ENCODE measurements at places on chromosomes 1 and 21.

DNA sequence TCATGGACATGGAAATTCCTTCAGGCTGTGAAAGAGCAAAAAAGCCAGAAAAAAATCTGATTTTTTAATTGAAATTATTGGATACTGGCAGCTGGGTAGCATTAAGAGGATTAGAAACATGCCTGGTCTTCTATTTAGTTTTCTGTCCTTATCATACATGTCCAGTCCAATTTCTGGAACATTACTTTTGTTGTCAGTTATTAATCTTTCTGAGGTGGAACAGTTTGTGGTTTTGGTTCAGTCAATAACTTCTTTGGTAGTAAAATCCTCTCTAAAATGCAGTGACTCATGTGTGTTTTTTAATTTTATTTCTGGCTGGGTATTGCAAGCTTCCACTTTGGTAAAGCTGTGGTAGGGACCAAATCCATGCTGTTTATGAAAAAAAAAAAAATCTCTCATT lies 687.0 kb upstream of the ADGRL2 start:
- no peak for DNase-seq

DNA sequence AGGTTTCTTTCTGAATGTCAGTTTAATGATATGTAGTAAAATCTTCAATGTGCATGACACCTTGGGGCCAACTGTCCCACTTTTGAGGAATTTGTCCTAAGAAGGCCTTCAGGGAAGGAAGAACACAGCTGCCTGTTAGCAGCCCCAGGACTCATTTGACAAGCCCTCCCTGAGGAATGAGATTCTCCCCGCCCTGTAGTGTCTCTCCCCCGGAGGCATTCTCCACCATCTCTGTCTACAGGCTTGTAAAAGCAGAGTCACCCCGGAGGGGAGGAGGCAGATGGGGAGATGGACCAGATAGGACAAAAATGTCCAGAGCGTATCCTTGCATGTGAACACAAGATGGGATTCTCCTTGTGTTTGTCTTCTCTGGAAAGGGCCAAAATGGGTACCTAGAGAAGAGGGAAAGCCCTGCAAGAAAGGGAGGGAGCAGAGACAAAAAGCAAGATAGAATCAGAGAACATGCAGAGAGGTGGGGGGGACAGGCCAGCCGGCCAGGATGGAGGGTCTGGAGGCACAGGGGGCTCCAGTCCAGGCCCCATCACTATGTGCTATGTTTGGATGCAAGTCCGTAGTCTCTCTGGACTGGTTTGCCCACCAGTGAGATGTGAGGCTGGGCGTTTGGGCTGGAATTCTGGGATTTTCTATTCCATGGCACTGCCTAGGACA lies 12.0 kb upstream of the WNT3A start:
- DNase-seq, result no peak

GRCh38 chr1:222390181-222390580 lies 157.7 kb downstream of the HHIPL2 start:
- DNase-seq, result no peak

- no peak for DNase-seq
These were observed 608 bp upstream of the MX2 start for GRCh38 chr21:41361053-41361785.

DNA sequence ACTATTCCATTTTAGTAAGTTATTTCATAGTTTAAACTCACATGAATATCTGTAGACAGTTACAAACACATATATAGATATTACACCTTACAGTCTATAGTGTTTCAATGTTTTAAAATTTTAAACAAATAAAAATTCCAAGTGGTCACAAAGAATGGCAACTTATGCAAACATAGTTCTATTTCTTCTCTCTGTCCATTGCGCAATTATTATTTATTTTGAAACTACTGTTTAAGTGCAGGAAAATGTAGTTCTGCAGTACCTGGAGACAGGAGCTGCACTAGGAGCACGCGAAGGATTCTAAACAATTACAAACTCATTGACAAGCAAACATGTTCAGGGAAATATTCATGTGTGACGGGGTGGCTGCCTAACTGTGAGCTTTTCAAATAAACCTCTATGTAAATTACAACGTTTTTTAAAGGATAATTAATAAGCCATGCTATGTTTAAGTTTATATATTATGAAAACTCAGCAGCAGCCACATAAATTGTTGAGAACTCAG lies 312.0 kb upstream of the DUSP10 start:
- no peak for DNase-seq

DNA sequence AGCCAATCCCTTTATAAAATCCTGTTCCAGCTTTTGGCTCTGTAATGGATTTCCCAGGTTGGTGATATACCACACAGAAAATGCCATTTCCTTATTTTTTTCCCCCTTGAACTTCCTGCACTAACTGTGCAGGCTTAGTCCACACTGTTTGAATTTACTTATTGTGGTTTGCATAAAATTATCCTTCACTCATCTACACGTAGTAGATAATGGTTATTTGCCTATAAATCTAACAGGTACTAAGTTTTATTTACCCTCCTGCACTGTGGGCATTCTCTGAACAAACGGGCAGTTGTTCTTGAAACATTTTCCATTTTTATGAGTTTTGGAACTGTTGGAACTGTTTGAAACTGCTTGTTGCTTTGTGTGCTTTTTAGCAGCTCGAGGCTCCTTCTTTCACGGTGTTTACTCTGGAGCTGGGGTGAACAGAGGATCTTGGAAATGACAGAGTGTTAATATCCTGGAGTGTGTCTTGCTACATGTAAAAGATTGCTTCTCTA lies 23.0 kb upstream of the KIFAP3 start:
- no peak for DNase-seq

- DNase-seq, result no peak
These were observed 53.2 kb downstream of the CNN3 start for GRCh38 chr1:94873520-94874351.

DNA sequence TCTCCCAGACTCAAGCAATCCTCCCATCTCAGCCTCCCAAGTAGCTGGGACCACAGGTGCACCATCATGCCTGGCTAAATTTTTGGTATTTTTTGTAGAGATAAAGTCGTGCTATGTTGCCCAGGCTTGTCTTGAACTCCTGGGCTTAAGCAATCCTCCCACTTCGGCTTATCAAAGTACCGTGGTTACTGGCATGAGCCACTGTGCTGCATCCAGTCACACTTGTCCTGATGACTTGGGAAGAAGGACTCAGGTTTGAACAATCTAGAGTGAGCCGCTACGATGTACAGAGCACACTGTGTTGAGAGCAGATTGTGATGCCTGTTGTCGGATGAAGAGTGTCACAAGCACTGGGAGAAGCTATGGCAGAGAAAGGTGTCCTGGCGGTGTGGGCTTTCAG lies 27.2 kb downstream of the RNF187 start:
- no peak for DNase-seq

GRCh38 chr1:207822124-207822601 lies 70.3 kb downstream of the CD46 start:
- DNase-seq, result no peak
